C1 segment of cervical spinal cord (tissue), 14 donors: ENCODE measurements at places on chromosomes 4 and X.
A peak's percentile ranks its signal among the peaks of the same experiment; 100 is the strongest.

DNA sequence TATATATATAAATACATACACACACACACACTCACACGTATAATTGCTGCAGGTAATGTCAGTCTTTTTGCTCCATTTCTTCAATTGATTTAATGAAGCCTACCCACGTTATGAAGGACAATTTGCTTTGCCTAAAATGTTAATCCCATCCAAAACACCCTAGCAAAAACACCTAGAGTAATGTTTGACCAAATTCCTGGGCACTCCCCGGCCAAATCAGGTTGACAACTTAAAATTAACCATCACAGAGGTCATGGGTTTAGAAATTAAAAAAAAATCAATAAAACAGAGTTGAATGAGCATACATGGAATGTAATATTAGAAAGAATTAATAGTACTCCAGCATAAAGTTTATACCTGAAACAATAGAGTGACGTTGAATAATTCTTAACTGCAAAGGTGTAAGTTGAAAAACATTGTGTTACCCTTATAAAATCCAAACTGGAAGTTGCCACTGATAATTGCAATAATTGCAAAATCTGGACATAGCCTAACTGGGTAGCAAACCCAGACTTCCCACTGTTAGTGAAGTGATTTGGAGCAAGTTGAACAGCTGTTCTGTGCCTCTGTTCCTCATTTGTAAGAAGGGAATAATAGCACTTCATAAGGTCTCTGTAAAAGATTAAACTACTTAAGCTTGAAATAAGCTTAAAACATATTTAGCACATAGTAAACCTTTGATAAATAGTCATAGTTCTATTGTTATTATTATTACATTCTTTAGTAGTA lies 2120.5 kb downstream of the PCDH7 start:
- no peak for DNase-seq

DNA sequence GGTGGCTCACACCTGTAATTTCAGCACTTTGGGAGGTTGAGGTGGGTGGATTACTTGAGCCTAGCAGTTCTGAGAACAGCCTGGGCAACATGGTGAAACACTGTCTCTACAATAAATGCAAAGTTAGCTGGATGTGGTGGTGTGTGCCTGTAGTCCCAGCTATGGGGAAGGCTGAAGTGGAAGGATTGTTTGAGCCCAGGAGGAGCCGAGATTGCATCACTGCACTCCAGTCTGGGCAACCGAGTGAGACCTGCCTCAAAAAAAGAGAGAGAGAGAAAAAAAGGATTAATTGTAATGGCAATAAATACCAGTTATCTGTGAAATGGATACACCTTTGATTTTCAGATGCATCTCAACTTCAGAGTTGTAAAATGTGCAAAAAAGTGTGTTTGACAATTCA lies 58.8 kb downstream of the SPRY1 start:
- DNase-seq, result no peak

DNA sequence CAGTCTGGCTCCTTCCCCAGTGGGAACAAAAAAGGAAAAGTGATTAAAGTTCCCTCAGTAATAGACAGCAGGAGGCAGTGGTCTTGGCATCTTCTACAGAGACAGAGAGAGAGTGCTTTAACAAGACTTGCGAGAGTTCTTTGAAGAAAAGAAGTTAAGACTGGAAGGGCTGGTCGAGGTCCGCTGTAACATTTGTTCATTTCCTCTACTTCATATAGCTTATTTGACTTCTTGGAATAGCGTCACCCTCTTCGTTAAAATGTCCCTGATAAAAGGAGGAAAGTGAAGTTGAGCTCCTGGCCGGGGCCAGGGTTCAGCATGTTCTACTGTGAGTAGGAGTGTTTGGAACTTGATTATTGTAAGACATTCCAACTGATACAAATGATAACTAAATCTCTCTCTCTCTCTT lies 179.8 kb downstream of the SLIT2 start:
- no peak for DNase-seq

GRCh38 chr4:36241771-36242170 lies 2.5 kb downstream of the ARAP2 start:
- no peak for DNase-seq

DNA sequence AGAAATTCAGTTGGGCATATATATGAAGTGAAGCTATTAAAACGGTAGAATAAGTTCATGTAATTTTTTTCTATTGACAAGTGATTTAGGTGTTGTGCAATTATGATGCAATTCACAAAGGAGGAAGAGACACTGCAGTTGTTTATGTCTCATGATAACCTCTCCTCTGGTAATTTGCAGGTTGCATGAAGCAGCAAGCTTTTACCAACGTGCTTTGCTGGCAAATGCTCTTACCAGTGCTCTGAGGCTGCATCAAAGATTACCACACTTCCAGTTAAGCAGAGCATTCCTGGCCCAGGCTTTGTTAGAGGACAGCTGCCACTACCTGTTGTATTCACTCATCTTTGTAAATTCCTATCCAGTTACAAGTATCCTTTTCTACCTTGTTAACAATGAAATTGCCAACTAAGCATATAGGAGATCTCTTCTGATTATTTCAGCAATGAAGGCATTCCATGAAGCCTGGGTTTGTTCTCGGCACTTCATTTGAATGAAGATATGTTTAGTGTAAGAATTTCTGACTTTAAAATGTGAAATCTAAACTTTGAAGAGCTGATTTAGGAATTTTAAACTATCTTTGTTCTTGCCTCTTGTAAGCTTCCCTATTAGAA lies 3.9 kb downstream of the TMEM33 start:
- no peak for DNase-seq

GRCh38 chr4:52196606-52197130 lies 145.6 kb downstream of the SPATA18 start:
- no peak for DNase-seq

DNA sequence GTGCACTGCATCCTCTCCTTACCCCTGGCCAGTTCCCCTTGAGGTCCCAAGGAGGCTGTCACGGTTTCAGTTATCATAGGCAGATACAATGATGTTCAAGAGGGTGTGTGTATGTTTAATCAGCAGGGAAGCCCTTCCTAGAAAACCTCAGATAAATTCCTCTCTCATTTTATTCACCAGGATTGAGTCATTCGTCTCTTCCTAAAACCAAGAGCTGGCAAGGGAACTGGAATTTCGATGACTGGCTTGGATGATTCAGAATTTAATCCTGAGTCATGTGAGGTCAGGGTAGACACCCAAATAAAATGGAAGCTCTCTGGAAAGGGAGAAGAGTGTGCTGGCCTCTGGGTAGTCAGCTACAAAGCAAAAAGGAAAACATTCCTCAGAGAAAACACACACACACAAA lies 106.2 kb upstream of the RAPGEF2 start:
- peak; percentile 2 for DNase-seq

GRCh38 chr4:186008057-186008456 lies 60.9 kb upstream of the TLR3 start:
- DNase-seq, result no peak

- DNase-seq, result no peak
Observed at GRCh38 chrX:45850197-45850774, 649.6 kb upstream of the DIPK2B start.

DNA sequence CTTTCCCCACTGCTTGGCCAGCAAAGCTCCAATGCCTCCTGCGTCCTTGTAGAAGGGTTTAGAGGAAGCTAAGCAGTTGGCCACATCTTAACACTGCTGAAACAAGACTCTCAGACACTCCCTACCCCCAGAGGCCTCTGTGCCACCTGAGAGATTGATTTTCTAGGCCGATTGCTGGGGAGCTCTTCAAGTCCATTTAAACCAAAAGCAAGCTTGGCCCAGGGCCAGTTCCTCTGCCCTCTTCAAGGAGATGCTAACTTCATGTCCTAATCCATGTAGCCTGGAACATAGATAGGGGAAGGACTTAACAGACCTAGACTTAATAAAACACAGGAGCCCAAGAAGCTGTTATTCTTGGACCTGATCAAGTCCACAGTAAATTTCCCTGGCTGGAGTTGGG lies 27.2 kb upstream of the FMR1NB start:
- no peak for DNase-seq

GRCh38 chr4:95355021-95355420 lies 193.8 kb downstream of the UNC5C start:
- DNase-seq, result no peak

- DNase-seq, result no peak
Observed at GRCh38 chr4:1247864-1248244, 1.1 kb downstream of the CTBP1 start.

DNA sequence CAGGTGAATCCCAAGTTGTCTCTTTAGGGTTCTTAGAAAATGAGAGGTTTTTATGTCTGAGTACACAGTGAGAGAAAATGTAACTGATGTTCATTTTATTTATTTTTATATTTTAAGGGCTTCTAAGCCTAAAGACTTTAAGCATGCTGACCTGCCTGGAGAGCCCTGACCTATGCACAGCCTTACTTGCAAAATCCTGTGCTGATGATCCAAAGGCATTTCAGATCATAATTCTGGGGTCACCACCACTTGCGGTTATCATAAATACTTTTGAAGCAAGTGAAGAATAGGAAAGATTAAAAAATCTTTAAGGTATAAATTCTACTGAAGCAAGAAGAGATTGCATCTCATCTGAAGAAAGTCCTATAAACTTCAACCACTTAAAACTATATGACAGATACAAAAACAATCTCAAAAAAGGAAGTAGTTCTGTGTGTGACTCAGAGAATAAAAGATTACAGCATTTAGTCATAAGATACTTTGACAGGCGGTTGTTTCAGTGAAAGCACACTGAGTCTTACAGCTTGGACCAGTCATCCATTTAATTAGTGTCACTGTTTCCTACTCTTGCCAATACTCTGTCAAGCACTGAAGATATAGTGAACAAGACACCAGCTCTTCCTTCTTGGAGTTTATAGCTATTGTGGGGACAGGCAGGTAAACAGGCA lies 245.2 kb upstream of the DIPK2B start:
- no peak for DNase-seq

DNA sequence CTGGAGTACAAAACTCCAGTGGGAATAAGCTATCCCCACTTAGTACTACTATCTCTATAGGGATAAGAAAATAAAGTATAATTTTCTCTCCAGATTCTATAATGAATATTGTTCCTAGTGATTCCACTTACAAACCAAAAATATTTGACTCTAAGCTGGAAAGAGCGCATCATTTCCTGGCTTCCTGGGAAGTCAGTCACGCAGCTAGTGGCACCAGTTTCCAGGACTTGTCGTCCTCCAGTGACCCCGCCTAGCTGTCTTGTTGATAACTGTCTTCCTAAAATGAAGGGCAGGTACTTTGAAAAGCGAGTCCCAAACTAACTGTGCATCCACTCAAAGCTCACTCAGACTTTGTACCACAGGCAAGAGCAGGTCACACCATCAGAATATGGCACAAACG lies 39.3 kb downstream of the LNX1 start:
- DNase-seq, result no peak

GRCh38 chrX:38277136-38277535 lies 50.2 kb downstream of the RPGR start:
- no peak for DNase-seq

DNA sequence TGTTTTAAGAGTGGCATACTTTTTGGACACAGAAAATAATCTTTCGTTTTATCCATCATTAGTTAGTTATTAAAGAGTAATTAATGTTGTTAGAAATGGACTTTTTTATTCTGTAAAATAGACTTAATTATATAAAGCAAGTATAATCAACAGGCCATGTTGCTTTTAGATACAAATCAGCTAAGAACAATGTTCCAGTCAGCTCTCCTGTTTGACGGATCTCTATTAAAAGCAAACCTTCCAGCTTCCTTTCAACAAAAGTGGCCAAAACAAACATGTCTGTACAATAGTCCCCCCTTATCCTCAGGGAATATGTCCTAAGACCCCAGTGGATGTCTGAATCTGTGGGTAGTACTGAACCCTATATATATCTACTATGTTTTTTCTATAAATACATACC lies 4.9 kb upstream of the SLC10A4 start:
- no peak for DNase-seq

DNA sequence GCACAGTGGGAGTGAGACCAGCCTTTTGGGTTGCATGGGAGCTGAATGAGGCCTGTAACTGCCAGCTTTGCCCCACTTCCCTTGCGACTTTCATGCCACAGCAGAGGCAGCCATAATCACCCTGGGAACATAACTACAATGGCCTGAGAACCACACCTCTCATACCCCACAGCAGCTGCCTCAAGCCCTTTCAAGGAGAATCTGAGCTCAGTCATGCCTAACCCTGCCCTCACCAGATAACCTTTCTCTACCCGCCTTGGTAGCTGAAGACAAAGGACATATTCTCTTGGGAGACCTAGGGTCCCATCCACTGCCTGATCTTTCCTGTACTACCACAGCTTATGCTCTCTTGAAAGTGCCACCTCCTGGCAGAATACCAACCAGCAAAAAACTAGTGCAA lies 599.9 kb upstream of the IGFBP7 start:
- no peak for DNase-seq

GRCh38 chr4:176775338-176775737 lies 17.4 kb downstream of the VEGFC start:
- no peak for DNase-seq

- no peak for DNase-seq
Observed at GRCh38 chr4:133969202-133969848, 232.3 kb downstream of the PABPC4L start.

DNA sequence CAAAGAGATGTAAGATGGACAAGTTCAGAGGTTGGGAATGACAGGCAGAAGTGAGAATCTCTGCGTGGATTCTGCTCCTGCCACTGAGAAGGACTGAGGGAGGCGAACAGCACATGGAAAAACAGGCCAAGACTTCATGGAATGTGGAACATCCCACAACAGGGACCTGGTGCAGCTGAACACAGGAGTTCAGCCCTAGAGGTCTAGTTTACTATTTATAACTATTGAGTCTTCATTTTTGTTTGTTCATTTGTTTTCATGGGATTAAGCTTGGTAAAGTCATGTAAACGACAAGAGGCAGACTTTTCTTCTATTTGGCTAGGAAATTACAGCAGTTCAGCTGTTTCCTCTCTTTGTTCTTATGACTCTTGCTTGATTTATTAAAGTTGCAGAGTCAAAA lies 234.5 kb downstream of the MAML3 start:
- DNase-seq, result no peak

- DNase-seq, result no peak
Observed at GRCh38 chr4:40227284-40227683, 30.5 kb downstream of the RHOH start.

- no peak for DNase-seq
Observed at GRCh38 chr4:3445829-3446545, 4.2 kb downstream of the HGFAC start.

GRCh38 chr4:109861271-109861670 lies 13.4 kb downstream of the LRIT3 start:
- DNase-seq, result no peak

GRCh38 chrX:2536974-2537373 lies 36.2 kb upstream of the DHRSX start:
- DNase-seq, result peak; percentile 17

GRCh38 chr4:15885422-15885821 lies 53.1 kb downstream of the FGFBP1 start:
- no peak for DNase-seq

- no peak for DNase-seq
Observed at GRCh38 chr4:7045553-7045952, 2.4 kb downstream of the TADA2B start.

- DNase-seq, result no peak
Observed at GRCh38 chr4:55154290-55154880, 29.0 kb upstream of the KDR start.

GRCh38 chr4:53788621-53789020 lies 197.3 kb upstream of the LNX1 start:
- DNase-seq, result no peak

- DNase-seq, result no peak
Observed at GRCh38 chr4:13876940-13877339, 249.4 kb upstream of the BOD1L1 start.

GRCh38 chr4:123363729-123364128 lies 32.9 kb upstream of the SPRY1 start:
- no peak for DNase-seq
